Hematopoietic multipotent progenitor cell treated with erythropoietin and hydrocortisone succinate and interleukin-3 and kit ligand, for 15 days (in vitro differentiated cells): ENCODE measurements at places on chromosomes 6 and 20.
A peak's percentile ranks its signal among the peaks of the same experiment; 100 is the strongest.

DNA sequence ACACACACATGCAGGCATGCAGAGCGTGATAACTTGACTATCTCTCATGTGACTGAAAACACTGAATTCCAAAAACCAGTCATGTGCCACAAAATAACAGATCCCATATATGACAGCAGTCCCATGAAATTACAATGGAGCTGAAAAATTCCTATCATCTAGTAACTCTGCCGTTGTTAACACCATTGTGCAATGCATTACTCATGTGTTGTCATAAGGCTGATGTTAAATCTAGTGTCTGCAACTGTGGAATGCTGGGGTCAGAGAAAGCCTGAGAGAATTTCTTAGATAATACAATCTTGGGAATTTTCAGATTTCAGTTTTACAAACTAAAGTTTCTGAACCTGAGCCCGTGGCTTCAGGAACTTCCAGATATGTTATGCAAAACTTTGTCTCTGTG is 70.2 kb downstream of the LYRM4 start:
- DNase-seq, result no peak

GRCh38 chr20:56004611-56005388 is 519 bp downstream of the CBLN4 start:
- no peak for DNase-seq

GRCh38 chr20:1831606-1832005 is 63.6 kb upstream of the SIRPA start:
- no peak for DNase-seq

DNA sequence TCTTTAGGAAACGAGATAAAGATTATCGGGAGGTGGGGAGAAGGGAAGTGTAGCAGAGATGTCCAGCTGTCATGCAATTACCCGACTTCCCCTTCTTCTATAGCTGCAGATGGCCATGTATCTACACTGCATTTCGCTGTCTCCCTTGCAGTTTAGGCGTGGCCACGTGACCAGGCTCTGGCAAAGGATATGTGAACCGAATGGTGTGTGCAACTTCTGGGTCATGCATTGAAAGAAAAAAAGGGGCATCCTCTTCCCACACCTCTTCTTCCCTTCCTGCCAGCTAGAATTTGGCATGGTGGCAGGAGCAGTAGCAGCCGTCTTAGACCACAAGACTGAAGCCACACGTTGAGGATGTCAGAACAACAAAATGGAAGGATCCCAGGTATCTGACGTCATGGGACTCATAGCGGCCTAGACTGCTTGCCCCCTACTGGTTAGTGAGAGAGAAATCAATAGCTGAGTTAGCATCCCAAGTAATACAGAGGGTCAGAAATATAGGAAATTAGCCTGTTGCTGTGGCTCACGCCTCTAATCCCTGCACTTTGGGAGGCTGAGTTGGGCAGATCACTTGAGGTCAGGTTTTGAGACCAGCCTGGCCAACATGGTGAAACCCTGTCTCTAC is 32.8 kb downstream of the TCF15 start:
- peak; percentile 22 for DNase-seq
